ENCODE measurements at places on chromosomes 1 and 21.
A peak's percentile ranks its signal among the peaks of the same experiment; 100 is the strongest.

DNA sequence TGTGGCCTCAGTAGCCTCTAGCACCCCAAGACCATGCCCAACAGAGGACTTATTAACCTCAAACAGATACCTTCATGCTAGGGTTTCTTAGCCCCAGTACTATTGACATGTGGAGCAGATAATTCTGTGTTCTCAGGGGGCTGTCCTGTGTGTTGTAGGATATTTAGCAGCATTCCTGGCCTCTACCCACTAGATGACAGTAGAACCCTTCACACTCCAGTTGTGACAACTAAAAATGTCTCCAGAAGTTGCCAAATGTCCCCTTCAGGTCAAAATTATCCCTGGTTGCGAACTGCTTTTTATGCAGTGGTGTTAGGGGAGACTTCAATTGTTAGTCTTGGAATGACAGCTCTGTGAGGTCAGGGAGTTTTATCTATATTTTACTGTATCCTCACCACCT is 8.1 kb downstream of the KAZN start:
- DNase-seq, result no peak

DNA sequence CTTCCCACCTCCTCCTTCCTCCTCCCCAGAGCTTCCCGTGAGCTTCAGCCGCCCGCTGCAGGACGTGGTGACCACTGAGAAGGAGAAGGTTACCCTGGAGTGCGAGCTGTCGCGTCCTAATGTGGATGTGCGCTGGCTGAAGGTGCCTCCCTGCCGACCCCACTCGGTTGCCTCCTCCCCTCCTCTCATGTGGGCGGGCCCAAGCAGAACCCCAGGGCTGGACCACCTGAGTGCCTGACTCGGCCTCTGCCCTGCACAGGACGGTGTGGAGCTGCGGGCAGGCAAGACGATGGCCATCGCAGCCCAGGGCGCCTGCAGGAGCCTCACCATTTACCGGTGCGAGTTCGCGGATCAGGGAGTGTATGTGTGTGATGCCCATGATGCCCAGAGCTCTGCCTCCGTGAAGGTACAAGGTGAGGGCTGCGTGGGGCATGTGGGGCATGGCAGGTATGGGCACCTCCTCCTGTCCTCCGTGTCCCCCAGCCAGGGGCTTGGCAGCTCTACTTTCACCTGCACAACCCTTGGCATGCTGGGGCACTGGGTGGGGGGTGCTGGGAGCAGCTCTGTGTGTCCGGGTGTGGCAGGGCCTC is 69.2 kb downstream of the OBSCN start:
- no peak for DNase-seq

GRCh38 chr1:208219659-208220282 is 24.4 kb downstream of the PLXNA2 start:
- DNase-seq, result no peak

DNA sequence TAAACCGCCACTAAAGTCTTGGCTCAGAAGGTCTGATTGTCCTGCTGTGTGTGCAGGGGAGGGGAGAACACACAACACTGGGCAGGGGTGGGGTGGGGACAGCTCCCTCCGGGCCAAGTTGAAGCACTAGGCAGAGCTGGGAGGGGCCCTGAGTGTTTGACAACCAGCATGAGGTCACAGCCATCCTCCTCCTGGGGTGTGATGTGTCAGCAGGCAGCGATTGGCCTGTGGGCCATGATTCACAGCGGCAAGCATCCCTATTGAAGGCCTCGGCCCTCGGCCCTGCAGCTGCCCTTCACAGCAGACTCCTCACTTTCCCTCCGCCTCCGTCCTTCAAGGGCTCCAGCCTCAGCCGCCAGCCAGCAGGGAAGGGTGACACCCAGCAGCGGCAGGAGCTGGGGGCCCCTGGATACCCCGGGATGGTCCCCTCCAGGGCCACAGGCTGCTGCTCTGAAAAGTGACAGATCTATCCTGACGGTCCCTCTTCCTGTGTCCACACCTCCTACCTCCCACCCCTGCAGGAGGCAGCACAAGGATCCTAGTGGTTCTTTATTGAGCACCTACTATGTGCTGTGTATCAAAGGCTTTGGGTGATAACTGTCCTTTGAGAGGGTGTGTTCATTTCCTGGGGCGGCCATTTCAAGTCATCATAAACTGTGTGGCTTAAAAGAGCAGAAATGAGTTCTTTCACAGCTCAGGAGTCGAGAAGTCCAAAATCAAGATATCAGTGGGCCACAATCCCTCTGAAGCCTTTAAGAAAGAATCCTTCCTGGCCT is 66.0 kb upstream of the SLC25A33 start:
- no peak for DNase-seq

- DNase-seq, result no peak
These were observed 25.4 kb downstream of the FBXO42 start for GRCh38 chr1:16326833-16327404.

- DNase-seq, result no peak
These were observed 94.0 kb downstream of the IFI44 start for GRCh38 chr1:78743626-78744025.

GRCh38 chr1:172473302-172473701 is 29.4 kb upstream of the PIGC start:
- DNase-seq, result no peak

DNA sequence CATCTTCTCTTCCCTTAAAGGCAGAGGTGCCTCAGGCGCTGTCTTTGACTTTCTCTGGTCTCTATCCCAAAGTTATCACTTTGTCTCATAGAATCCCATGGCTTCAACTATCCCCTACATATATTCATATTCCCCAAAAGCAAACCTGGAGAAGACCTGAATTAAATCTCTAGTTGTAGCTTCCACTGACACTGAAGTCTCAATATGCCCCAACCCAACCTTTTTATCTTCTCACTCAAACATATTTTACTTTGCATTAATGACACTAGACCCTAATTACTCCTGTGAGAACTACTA is 354.5 kb upstream of the DUSP10 start:
- DNase-seq, result no peak

DNA sequence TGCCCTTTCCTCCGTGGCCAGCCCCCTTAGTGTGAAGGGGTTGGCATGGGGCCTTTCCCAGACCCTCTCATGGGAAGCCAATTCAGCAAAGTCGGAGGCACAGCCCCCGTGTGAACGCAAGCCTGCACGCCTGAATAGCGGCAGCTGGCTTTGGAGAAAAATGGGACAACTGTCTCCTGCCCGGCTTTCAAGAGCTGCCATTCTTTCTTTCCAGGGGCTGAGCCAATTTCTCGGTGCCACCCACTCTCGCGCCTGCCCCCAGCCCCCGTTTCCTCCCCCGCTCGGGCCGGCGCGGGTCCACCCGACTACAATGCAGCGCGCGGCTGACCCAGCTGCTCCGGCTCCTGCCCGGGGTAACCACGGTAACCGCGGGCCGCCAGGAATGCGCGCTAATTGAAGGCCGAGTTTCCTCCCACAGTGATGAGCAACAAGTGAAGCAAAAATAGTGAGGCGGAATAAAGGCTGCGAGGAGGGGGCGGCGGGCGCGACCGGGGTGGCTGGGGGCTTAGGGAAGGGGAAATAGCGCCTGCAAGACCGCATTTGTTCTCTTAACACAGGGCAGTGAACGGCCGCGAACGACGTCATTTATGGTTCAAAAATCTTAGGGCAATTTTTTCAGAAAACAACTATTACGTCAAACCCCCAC is 27.8 kb downstream of the ILDR2 start:
- DNase-seq, result no peak

DNA sequence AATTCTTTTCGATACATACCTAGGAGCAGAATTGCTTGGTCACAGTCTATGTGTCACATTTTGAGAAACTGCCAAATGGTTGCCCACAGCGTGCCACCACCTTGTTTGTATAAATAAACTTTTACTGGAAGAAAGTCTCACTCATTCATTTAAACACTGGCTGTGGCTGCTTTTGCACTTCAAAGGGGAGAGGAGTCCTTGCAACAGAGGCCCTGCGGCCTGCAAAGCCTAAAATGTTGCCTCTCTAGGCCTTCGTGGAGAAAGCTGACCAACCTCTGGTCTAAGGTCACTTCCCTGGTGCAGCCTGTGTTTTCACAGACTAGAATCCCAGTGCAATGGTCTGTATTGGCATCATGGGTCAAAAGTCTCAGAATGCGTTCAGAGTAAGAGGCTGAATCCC is 8.3 kb downstream of the RIPK4 start:
- DNase-seq, result no peak

DNA sequence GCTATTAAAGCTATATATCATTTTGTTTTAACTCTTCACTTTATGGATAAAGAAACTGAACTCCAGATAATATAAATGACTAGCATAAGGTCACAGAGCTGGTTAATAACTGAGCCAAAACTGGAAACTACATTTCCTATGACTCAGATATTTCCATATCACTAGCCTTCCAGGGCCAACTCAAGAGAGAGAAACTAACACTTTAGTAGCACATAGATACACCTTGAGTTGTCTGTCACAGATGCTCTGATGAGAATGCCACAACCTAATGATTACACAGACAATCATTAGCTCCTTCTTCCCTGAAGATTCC is 40.7 kb downstream of the NME7 start:
- DNase-seq, result no peak

DNA sequence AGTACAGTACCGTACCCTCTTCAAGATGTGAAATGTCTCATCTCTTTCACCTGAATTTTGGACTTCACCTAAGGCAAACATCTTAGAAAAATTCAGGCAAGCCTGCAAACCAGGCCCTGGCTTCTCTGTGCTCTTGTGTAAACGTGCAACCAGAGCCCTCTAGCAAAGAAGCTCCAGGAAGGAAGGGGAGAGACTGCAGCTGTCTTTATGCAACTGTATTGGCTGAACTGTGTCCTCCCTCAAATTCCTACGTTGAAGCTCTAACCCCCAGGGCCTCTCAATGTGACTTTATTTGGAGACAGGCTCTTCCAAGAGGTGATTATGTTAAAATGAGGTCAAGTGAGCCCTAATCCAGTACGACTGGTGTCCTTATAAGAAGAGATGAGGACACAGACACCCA is 60.3 kb downstream of the SLC45A1 start:
- no peak for DNase-seq

DNA sequence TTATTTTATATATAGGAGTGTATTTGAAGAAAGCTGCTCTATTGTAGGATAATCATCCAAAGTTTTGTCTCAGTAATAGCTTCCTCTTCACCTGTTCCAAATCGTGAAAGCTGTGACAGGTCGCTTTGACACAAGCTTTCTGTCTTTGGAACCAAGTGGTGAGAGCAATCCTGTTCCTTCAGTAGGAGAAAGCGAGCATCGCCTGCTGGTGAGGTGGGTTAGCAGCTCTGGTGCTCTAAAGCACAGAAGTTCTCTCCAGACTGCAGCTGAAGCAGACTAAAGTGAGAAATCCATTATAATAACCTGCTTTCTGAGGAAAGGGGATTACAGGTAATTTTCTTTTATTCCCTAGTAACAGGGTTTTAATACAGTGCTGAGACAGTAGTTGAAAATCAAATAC is 803.8 kb downstream of the ADGRL2 start:
- no peak for DNase-seq

DNA sequence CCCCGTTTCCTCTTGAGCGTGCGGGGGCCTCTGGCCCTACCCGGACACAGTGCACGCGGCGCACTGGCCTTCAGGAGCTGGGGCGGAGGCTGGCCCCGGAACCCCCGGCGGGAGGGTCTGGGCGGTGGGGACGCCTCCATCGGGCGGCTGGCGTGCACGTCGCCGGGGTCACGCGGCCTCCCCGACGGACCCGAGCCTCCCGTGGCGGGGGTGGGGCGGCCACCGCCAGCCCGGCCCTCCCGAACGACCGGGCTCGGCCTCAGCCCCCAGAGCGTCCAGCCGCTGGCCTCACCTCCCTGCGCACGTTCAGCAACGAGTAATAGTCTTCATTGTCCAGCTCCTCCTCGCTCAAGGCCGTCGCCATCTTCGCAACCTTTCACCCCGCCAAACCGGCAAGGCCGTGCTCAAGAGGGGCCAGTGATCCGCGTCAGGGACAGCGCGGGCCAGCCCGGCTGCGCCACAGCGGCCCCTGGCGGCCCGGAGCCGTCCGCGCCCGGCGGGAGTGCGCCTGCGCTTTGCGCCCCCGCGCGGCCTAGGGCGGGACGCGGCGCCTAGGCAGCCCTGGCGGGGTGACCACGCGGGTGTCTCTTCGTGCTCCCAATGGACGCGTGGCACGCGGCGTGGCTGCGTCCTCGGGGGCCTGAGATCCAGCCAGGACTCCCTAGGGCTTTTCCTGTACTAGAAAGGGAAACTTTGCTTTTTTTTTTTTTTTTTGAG is at the start of gene DNAJC11:
DNAJC11 (minus strand) TSS at position 380 of the 717 bp plus-strand sequence; CDS start at position 364, 16 bp downstream.
- DNase-seq, result peak; percentile 96

DNA sequence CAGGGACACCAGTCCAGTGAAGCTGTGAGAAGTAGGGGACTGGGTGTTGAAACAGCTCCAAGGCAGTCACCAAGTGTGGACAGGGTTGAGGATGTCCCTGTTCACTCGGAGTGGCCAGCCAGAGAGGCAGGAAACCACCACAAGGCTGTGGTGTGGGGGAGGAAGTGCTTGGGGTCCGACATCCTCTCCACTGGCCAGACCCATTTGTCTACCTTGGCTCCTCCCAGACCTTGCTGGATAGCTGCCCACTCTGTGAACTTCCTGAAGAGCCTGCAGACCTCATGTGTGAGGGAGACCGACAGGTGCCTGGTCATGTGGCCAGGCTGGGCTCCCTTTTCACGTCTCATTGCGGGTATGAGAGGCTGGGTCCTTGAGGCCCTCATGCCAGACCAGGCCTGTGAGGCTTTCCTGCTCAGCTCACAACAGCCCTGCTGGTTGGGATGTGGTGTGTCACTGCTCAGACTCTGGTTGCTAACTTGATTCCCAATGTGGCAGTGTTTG is 21.8 kb downstream of the CYP4B1 start:
- DNase-seq, result no peak

DNA sequence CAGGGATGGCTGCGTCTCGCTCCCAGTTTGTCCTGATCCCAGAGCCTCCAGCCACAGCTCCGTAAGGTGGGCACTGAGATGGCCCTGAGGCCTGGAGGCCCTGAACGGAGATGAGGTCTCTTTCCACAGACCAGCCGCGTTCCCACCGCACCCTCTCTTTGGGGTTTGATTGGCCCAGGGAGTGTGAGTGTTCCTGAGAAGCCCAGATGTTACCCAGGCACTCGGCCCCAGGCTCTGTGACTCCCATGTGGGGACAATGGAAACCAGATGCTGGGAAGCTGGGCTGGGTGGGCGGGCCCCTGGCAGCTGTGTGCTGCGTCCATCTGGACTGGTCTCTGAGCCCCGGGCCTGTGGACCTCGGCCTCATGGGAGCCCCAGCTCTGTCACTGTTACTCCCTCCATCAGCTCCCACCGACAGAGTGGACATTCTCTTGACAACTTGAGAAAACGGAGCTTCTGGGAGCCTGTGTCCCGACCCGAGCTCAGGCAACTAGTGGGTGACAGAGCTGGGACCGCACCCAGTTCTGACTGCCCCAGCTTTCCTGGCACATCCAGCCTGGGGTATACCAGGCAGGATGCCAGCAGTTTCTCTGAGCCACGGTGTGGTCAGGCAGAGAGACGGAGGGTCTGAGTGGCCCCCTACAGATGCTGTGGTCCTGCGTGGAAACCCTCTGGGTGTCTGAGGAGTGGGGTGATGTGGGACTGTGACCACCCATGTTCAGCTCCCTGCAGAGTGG is 9.8 kb upstream of the COL6A1 start:
- no peak for DNase-seq
